ENCODE measurements at places on chromosomes 16 and 17.
A peak's percentile ranks its signal among the peaks of the same experiment; 100 is the strongest.

GRCh38 chr17:59038734-59039133 is 67.9 kb downstream of the TRIM37 start:
- DNase-seq: no peak

- DNase-seq: no peak
Observed at GRCh38 chr16:84143784-84144199, 1.2 kb downstream of the HSDL1 start.

DNA sequence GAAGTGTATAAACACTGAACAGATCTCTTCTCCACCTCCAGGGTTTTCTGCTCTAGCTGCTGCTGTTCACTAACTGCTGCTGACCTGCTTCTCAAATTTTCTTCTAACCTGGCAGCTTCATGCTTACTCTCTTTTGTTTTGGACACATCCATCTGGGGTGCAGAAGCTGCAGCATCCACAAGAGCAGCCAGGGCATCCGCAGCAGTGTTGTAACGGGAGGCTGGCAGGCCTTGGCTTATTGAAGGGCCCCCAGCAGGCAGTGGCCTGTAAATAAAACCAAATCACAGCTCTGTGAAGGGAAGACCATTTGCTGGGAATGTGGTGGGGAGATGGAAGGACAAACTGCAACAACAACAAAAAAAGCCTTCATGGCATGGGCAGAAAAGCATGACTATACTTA is 62.0 kb downstream of the TTC19 start:
- no peak for DNase-seq

DNA sequence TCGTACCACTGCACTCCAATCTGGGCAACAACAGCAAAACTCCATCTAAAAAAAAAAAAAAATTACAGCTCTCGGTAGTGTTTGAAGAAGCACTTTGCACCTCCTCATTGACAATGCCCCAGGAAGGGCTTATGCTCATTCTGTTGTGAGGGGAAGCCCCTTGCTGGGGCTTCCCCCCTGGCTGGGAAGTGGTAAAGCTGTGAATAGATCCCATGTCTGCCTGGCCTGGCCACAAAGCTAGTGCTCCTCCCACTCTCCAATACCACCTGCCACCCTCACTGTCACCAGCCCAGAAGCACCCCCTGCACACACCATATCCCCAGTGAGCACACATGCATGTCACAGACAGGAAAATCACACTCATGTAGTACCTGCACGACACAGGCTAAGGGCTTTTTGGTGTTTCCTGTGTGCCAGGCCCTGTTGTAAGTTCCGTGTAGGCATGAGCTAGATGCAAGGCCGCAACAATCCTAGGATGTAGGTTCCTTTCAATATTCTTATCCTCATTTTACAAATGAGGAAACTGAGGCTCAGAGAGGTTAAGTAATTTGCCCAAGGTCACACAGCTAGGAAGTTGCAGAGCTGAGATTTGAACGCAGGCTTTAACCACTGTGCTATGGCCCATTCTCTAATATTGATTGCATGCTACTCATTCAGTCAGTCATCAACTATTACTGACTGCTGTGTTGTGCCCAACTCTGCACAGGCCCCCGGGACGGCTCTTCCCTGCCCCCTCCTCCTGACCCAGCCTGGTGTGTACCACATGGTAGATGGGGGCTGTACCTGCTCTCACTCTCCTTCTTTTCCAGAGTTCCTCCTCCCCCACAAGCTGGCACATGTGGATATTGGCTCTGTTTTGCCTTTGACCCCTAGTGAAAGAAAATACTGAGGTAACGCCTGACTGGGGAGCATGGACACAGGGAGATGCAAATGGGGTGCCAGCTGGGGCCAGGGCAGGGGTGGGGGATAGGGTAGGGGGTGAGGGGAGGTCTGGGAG is 11.9 kb upstream of the COL1A1 start:
- peak; percentile 35 for DNase-seq

- DNase-seq: no peak
Observed at GRCh38 chr16:22857296-22858025, 43.5 kb downstream of the HS3ST2 start.

DNA sequence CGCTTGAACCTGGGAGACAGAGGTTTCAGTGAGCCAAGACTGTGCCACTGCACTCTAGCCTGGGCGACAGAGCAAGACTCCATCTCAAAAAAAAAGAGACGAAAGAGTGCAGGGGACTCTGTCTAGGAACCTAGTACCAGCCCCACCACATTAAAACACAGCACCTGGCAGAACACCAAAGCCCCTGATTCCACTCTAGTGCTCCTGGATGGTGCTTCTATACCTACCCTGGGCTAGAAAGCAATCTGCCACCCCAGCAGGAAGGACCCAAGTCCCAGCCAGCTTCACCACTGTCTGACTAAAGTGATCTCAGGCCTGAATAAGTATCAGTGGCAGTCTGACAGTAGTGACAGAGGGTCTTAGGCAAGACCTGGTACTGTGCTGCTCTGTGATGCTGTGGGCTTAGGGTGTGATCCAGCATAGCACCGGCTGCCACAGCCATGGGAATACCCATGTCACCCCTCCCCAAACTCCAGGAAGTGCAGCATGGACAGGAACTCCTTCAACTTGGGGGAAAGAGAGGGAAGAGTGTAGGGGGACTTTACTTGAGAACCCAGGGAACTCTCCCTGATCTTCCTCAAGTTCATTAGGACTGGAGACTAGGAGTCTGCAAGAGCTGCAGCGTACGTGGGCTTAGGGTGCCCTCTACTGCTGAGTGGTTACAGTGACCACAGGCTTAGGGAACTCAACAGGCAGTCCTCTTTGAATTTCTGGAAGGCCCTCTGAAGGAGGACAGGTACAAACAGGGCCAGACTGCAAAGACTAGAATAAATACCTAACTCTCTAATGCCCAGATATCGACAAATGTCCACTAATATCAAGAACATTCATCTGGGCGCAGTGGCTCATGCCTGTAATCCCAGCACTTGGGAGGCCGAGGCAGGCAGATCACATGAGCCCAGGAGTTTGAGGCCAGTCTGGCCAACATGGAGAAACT is 30.0 kb upstream of the RNF43 start:
- DNase-seq: peak; percentile 82

DNA sequence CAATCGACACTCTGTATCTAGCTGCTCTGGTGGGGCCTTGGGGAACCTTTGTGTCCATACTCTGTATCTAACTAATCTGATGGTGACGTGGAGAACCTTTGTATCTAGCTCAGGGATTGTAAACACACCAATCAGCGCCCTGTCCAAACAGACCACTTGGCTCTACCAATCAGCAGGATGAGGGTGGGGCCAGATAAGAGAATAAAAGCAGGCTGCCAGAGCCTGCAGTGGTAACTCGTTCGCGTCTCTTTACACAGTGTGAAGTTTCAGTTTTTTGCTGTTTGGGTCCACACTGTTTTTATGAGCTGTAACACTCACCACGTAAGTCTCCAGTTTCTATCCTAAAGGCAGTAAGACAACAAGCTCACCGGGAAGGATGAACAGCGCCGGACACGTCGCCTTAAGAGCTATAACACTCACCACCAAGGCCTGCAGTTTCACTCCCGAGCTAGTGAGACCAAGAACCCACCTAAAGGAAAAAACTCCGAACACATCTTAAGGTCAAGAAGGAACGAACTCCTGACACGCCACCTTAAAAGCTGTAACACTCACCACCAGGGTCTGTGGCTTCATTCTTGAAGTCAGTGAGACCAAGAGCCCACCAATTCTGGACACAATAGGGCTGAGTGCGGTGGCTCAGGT is 64.6 kb downstream of the KPNA2 start:
- no peak for DNase-seq

GRCh38 chr16:66523861-66524354 is 26.0 kb downstream of the TK2 start:
- DNase-seq: no peak

GRCh38 chr16:10693889-10694288 is 841 bp downstream of the TEKT5 start:
- DNase-seq: no peak
